CD8-positive, alpha-beta T cell (primary cell): ENCODE measurements at places on chromosomes 4 and X.

DNA sequence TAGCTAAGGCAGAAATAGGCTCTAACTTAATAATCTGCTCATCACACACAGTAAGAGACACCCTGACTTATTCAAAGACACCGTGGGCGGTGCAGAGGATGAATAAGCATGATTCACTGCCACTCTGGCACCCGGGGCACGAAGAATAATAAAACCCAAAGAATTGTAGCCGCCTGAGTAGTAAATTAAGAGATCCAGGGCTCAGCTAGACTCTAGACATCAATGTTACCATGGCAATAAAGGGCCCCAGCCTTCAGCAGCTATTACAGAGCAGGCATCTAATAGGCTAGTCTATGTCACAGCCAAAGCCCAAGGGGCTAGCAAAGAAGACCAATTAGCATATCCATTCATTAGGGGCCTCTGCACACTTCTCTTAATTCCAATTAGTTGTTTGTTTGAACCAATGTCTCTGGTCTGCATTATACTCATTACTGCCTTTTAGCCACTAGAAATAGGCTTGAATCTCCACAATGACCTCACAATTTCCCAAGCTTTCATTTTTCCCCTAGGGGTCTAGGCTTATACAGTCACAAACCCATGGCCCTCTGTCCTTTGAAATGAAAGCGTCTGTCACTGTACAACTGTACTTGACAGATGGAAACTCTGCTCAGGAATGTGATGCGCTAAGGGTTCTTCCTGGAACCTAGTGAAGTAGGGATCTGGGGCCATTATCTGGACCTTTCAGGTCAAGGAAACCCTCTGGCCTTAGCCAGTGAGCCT, 3.0 kb upstream of the ATP1B4 start:
- DNase-seq = no peak

DNA sequence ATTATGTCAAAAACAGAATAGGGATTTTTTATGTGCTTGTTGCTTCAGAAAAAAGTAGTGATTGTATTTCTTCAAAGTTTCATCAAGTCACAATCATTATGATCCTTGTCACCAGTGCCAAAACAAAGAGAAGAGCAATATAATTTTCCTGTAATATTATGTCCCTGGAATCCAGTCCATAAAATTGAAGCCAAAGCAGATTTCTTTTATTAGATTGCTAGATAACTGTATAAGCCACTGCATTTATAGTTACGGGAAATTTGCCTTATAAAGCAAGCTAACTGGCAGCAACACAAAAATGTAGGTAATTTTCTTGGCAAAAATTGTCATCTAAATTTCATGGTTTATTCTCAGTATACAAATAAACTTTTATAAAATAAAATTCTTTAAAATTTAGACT, 296.1 kb upstream of the ANKRD50 start:
- DNase-seq = no peak

GRCh38 chr4:83662204-83662603, 126.3 kb downstream of the GPAT3 start:
- no peak for DNase-seq

- DNase-seq = no peak
Observed at GRCh38 chrX:105869701-105870100, 47.4 kb downstream of the NRK start.

DNA sequence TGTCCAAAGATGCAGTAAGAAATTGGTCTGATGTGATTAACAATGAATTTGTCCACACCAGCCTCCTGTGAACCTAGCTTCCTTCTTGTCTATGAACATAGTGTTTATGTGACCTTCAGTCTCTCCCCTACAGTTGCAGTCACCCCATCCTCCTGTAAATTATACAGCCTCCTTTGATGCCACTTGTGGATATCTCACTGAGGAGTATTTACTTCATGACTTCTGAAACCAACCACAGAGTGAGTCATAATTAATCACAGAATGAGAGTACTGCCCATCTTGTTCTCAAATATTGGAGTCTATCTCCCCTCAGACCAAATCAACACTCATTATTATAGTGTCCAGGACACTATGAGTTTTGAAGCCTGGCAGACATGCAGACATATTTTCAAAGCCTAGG, 27.3 kb upstream of the XAGE2 start:
- DNase-seq = no peak

- no peak for DNase-seq
Observed at GRCh38 chrX:132181364-132181763, 37.9 kb downstream of the RAP2C start.

- DNase-seq = no peak
Observed at GRCh38 chr4:119587796-119588195, 40.8 kb downstream of the PDE5A start.

DNA sequence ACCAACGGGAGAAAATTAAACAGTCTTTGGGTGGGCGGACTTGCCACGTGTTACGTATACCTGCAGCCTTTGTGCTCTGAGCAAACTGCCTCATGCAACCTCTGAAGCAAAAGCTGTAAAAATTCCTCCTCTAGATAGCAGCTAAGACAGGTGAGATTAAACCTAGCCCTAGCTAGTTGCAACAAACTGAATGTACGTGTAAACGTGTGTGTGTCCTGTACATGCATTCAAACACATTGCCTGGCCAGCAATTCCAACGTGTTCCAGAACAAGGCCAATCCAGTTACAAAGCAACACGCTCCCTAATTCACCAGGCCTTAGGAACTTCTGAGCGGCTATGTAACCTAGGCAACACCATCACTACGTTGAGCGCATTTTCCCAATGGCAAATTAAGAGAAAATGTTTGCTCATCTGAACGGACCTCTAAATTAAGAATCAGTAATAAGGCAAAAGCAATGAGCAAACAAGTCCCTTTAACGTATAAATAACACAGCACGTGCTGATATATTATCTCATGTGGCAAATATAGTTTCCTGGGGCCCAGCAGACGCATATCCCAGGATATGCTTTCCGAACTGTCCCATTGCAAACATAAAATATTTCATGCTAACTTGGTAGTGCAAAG, 792 bp downstream of the PPID start:
- peak; percentile 6 for DNase-seq

DNA sequence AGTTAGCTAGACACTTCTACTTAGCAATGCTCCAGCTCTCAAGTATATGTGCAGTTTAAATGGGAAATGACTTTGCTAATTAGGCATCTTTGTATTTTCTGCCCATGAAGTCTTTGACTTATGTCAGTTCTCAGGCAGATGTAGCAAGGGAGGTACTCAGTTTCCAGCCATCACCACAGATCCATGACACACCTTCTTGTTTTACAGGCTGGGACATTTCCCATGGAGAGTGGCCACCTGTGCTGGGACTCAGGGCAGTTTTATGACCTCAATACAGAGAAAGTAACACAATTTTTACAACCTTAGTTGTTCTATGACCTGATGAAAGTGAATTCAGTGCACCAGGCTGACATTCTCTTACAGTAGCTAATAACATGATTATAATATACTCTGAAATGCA, 280.7 kb upstream of the GK2 start:
- DNase-seq = no peak

DNA sequence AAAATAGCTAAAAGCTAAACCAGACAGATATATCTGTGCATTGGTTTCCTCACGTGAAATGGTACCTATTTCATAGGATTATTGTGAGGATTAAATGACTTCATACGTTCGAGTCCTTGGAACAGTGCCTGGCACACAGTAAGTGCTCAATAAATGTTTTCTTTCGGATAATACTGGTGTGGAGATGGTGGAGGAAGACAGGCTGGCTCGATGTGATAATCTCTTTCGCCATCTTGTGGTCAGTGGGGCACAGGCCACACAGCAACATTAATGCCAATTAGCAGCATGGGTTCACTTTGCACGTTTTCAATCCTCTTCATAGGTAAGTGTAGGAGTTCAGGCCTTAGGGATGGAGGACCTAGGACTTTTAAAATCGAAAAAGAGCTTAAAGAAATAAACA, 9.3 kb downstream of the PAGE4 start:
- peak; percentile 9 for DNase-seq

DNA sequence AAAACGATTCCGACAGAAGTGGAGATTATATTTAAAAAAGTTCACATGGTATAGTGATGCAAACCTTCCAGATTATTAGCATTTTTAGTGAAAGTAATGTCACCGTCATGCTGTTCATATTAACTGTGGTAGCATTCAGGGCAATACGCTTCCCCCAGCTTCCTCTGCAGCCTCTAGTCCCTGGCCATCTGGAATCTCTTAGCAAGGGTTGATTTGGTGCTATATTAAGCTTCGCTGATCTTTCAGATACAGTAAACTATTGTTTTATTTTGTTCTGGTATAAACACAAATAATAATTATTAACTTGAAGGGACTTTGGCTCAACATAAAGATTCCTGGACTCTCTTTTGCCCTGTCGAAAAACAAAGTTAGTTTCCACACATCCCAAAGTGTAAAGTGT, 1080.5 kb upstream of the TENM3 start:
- DNase-seq = no peak

- DNase-seq = no peak
Observed at GRCh38 chrX:111262086-111262485, 8.2 kb downstream of the CAPN6 start.

DNA sequence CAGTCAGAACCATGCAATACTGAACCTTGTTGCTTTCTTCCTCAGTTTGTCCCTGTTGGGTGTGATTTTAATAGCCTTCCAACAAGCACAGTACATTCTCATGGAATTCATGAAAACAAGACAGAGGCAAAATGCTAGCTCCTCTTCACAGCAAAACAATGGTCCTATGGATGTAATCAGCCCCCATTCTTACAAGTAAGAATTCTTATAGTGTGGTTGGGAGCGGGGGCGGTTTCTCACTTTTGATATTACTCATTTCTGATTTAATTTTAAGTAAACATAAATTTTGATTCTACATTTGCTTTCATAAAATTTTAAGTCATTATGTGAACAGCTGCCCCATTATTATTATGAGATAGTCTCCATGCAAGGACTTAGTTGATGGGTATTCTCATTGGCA, 80.8 kb upstream of the TLR2 start:
- DNase-seq = no peak

GRCh38 chrX:2486476-2487133, 14.2 kb downstream of the DHRSX start:
- no peak for DNase-seq

GRCh38 chrX:130174937-130175336, 3.2 kb downstream of the RAB33A start:
- DNase-seq = no peak

- no peak for DNase-seq
Observed at GRCh38 chr4:61918987-61919386, 718.9 kb downstream of the ADGRL3 start.

GRCh38 chrX:1483843-1484637, 31.3 kb upstream of the ASMTL start:
- DNase-seq = no peak

- DNase-seq = no peak
Observed at GRCh38 chrX:25020391-25020904, 4.7 kb upstream of the ARX start.

DNA sequence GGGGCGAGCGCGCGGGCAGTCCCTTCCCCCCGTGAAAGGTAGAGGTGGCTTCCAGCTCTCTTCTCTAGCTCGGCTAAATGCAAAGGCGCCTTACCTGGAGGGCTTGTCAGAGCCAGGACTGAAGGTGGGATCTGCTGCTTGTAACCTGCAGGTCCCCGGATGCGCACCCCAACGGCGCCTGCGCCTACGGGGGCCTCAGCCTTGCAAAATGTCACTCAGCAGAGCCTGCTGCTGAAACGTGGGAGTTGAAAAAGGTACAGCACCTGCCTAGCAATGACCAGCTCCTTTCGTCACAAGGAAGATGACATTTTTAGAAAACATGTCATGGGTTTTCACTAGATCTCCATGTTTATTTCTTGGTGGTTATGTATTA, 583 bp downstream of the ABHD18 start:
- DNase-seq = peak; percentile 74

DNA sequence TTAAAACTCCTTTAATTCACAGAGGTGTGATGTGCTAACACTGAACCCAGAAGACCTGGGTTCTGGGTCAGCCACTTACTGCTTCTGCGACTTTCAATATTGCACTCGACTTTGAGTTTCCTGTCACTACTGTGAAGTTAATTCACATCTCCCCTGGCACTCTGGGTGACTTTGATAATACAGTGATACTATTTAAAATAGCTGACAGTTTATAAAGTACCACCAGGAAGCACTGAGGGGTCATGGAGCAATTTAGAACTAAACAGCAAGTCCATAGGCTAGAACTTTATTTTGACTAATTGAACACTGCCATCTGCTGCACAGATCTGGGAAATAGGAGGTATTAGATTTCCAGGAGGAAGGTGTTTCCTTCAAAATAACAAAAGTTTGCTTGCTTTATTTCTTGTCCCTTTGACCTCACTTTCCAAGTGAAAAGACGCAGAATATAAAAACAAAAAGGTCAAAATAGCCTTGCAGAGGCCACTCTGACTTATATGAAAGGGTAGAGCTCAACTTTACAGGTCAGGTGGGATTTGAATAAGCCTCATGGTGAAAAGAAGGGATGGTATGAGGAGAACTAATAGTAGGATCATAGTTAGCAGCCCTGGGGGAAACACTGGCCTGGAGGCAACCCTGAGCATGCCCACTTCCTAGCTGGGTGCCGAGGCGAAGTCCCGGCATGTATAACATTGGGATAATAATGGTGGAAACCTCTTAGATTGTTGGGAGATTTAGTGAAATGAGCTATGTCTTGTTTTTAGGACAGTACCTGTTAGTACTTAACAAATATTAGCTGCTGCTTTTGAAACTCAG, 53.4 kb downstream of the ZNF518B start:
- DNase-seq = no peak

- DNase-seq = no peak
Observed at GRCh38 chr4:82753238-82753637, 45.4 kb downstream of the SCD5 start.

GRCh38 chr4:124633285-124633941, 79.1 kb downstream of the ANKRD50 start:
- no peak for DNase-seq

- DNase-seq = no peak
Observed at GRCh38 chr4:187333151-187333550, 609.5 kb upstream of the FAT1 start.

DNA sequence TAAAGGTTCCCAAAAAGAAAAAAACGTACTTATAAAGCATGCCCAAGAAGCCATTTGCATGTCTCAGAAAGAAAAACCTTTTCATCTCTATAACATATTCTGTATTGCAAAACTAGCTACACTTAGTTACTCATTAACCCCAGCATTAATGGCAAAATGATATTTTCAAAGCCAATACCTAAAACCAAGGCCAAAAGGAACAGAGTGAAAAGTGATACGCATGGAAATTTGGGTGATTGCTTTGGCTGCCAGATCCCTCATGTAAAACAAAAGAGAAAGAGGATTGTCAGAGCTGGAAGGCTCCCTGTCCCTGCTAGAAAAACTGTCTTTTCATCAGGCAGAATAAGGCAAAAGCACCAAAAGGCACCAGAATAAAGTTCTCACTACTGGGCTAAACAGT, 46.8 kb upstream of the RADX start:
- no peak for DNase-seq

DNA sequence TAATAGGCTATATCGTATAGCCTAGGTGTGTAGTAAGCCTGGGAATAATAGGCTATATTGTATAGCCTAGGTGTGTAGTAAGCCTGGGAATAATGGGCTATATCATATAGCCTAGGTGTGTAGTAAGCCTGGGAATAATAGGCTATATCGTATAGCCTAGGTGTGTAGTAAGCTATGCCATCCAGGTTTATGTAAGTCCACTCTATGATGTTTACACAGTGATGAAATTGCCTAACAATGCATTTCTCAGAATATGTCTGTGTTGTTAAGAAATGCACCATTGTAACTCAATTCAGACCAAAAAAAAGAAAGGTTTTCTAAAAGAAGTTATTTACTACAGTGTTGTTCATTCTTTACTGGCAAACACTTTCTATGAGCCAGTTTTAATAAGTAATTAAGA, 1387.2 kb downstream of the STIM2 start:
- no peak for DNase-seq
